GM23248 (cell line): ENCODE measurements at places on chromosomes 16 and 17.

DNA sequence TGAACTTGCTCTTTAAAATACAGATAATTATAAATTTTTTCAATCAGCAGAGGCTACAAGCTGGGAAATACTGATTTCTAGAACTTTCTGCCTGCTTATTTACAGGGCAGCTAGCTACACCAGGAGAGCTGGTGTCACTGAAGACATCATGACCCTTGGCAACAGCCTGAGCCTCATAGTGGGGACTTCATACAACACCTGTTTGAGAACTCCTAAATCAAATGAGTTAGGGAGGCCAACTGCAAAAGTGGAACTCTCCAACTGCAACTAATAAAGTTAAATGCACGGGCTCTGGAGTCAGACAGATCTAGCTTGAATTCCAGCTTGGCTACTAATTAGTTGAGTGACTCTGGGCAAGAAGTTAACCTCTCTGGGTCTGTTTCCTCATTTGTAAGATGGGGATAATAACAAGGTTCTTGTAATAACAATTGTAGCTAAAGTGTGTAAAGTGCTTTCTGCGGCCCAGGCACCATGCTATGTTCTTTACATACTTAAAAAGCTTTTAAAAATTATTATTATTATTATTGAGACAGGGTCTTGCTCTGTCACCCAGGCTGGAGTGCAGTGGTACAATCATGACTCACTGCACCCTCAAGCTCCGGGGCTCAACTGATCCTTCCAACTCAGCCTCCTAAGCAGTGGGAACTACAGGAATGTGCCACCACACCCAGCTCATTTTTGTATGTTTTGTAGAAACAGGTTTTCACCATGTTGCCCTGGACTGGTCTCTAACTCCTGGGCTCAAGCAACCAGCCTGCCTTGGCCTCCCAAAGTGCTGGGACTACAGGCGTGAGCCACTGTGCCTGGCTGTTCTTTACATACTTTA is 33.4 kb downstream of the VAC14 start:
- DNase-seq, result peak; percentile 66

DNA sequence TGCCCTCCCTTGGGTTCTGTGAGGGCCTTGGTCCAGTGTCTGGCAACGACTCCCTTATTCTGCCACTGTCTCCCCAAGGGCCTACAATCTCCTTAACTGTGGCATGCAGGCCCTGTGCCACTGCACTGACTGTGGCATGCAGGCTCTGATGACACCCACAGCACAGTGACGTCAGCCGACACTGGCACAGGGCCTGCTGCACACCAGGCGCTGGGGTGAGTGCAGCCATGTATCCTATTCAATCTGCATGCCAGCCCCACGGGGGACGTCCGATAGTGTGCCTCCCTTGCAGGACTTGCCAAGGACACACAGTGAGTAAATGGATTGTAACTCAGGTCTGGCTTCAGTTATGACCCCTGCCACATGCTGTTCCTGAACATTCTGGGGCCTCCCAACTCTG is 39.8 kb upstream of the RASD1 start:
- DNase-seq, result peak; percentile 41

- DNase-seq, result no peak
Measured at GRCh38 chr17:80921159-80921558, 70.5 kb upstream of the CHMP6 start.

DNA sequence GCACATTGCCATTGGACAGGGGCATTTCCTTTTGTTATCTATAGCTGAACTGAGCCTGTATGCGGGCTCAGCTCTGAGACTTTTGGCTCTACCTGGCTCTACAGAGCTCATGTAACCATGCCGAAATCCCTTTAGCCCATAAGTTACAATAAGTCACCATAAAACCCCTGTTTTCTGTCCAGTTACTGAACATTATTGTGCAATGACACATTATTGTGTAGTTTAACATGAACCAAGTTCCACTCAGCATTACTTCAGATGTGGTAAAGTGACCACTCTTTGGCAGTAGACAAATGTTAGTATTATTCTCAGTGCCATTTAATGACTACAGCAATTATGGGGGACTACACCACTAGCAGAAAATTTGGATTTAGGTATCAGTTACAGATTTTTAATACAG is 65.4 kb upstream of the RASL10B start:
- DNase-seq, result peak; percentile 31

DNA sequence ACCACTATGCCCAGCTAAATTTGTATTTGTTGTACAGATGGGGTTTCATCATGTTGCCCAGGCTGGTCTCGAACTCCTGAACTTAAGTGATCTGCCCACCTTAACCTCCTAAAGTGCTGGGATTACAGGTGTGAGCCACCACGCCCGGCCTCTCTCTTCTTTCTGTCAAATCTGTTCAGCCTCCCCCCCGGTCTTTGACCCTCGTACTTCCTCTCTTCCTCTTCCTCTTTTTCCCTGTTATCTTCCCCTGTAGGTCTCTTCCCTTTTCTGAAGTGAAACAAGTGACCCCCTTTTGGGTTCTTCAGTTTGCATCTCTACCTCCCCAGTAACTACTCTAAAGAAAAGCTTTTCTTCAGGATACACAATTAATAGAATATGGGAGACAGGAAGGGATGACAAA is 31.7 kb upstream of the DHX40 start:
- DNase-seq, result no peak

DNA sequence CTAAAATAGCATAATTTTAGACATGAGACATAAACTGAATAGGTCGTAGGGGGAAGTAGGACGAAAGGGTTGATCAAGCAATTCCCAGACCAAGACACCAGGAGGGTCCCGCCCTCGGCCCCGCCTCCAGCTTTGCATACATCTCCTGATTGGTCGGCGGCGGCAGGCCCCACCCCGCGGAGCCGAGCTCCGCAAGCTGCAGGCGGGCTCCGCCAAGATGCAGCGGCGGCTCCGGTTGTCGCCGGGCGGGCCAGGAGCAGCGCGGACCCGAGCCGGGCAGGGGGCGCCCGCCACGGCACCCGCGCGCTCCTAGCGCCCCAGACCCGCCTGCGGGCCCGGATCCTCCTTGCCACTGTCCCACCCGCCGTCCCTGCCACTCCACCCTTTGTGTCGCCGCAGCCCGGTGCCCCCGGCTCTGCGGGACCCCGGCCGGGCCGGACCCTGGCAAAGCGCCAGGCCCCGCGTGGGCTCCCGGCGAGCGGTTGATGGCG is at the start of gene CDR2L:
Gene CDR2L, plus strand, starts transcription at position 215 of the 491 bp plus-strand sequence. CDS start 412 bp downstream, outside the sequence.
- DNase-seq, result peak; percentile 98

DNA sequence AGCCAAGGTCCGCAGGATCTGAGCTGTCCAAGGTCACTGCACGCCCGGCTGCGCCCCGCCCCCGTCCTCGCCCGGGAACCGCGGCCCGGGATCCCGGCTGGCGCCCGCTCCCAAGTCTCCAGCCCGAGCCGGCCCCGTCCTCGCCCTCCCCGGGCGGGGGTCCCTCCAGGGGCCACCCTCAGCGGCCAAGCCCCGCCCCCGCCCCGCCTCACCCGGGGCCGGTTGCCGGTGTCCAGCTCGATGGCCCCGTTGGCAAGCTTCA is 216 bp downstream of the VPS9D1 start:
- DNase-seq, result peak; percentile 68

DNA sequence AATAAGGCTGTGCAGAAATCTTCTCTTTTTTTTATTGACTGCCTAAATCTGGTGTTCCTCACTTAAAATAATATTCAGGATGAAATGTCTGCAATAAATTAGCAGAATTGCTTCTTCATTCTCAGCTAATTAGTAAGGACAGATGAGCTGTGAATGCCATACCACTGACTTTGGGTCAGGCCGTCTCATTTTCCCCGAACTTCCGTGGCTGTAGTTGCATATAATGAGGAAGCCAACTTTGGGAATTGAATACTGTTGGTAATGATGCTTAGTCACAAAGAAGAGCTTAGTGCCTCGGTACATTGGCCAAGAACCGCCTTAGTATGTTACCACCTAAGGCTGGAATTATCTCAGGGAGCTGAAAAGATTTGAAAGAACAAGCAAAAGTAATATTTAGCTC is 47.6 kb downstream of the NUP93 start:
- DNase-seq, result peak; percentile 85

DNA sequence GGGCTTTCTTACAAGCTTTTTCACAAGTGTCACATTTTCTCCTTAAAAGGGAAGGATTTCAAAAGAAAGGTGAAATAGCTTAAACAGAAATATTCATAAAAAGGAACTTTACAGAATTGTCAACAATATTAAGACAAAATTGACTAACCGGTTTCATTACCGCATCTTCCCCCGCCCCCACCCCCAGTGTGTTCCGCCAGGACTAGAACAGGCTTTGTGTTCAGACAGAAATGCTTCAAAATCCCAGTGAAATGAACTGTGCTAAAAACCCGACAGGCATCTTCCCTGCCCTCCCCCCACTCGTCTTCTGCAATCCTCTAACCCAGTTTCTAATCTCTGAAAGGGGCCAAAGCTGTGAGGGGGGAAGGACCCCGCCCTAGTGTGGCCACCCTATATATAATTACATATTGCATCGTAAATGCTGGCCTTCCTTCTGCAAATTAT is 990 bp upstream of the ROGDI start:
- peak; percentile 9 for DNase-seq

GRCh38 chr17:40963838-40964237 is 2.9 kb downstream of the KRT39 start:
- DNase-seq, result peak; percentile 45

- DNase-seq, result no peak
Measured at GRCh38 chr16:50478773-50479149, 69.4 kb upstream of the NKD1 start.

- DNase-seq, result no peak
Measured at GRCh38 chr17:27276653-27277156, 17.2 kb upstream of the WSB1 start.

GRCh38 chr17:83131401-83132011 is 52.1 kb downstream of the METRNL start:
- DNase-seq, result no peak

- no peak for DNase-seq
Measured at GRCh38 chr17:883586-883962, 96.0 kb downstream of the NXN start.

DNA sequence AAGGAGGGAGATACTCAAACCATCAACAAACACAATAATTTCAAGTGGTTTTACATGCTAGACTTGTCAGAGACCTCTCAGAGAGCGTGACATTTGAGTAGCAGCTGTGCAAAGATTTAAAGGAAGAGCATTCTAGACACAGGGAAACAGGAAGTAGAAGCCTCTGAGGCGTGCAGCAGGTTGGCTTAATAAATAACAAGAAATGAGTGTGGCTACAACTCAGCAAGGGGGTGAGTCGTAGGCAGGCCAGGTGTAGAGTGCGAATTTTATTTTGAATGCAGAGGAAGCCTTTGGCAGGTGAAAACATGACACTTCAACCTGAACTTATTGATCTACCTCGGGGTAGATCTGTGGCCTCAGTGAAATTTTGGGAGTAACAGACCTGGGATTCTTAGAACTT is 73.2 kb upstream of the MRTFB start:
- no peak for DNase-seq

GRCh38 chr17:78677303-78678221 is 100.4 kb upstream of the DNAH17 start:
- peak; percentile 24 for DNase-seq

- no peak for DNase-seq
Measured at GRCh38 chr17:57785022-57785421, 39.9 kb upstream of the CCDC182 start.

- DNase-seq, result no peak
Measured at GRCh38 chr16:89890886-89891657, 17.7 kb downstream of the TCF25 start.

DNA sequence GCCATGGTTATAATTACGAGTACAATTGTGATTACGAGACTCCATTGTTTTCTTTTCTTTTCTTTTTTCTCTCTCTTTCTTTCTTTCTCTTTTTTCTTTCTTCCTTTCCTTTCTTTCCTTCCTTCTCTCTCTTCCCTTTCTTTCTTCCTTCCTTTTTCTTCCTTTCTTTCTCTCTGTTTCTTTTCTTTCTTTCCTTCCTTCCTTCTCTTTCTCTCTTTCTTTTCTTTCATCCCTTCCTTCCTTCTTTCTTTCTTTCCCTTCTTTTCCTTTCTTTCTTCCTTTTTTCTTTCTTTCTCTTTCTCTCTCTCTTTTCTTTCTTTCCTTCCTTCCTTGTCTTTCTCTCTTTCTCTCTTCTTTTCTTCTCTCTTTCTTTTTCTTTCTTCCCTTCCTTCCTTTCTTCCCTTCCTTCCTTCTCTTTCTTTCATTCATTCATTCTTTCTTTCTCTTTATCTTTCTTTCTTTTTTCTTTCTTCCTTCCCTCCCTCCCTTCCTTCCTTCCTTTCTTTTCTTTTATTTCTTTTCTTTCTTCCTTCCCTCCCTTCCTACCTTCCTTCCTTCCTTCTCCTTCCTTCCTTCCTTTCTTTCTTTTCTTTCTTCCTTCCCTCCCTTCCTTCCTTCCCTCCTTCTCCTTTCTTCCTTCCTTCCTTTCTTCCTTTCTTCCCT is 14.1 kb upstream of the NTN1 start:
- DNase-seq, result no peak

- no peak for DNase-seq
Measured at GRCh38 chr16:18833707-18834505, 32.6 kb upstream of the ARL6IP1 start.

DNA sequence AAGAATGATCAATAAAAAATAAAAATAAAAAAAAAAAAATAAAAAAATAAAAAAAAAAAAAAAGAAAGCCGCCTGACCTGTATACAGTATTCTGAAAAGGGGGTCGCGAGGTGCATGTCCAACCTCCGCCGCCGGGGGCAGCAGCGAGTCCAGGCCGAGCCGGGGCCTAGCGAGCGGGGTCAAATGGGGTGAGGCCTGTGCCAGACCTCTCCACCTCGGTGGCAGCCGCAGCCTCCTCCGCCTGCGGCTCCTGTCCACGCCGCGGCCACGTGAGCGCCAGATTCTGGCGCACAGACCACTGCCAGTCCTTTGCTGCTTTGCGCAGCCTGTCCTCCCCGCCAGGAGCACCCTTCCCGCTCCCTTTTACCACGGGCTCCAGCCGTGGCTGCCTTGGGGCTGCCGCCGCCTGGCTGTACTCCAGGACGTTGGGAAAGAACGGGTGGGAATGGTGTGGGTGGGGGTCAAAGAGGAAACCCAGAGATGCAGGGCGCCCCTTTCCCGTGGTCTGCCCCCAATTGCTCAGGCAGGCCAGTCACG is 2.4 kb upstream of the BCKDK start:
- DNase-seq, result peak; percentile 81

DNA sequence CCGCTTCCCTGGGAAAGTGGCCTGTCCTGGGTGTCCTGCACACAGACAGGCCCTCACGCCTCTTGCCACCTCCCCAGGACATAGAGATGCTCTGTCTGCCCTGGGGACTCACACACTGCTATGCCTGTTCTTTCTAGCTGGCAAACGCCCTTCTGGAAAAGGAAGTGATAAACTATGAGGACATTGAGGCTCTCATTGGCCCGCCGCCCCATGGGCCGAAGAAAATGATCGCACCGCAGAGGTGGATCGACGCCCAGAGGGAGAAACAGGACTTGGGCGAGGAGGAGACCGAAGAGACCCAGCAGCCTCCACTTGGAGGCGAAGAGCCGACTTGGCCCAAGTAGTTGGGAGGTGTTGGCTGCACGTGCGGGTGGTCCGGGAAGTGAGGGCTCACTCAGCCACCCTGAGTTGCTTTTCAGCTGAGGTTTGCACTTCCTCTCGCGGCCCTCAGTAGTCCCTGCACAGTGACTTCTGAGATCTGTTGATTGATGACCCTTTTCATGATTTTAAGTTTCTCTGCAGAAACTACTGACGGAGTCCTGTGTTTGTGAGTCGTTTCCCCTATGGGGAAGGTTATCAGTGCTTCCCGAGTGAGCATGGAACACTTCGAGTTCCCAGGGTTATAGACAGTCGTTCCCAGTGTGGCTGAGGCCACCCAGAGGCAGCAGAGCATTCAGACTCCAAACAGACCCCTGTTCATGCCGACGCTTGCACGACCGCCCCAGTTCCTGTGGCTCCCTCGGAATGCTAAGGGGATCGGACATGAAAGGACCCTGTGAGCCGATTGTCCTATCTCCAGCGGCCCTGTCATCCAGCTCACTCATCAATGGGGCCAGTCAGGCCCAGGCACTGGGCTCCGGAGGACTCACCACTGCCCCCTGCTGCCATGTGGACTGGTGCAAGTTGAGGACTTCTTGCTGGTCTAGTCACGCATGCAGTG is 3.5 kb upstream of the RPL13 start:
- DNase-seq, result peak; percentile 85
